Activated CD8-positive, alpha-beta memory T cell treated with anti-CD3 and anti-CD28 coated beads for 1 hour (primary cell): ENCODE measurements at places on chromosomes 5 and 9.

DNA sequence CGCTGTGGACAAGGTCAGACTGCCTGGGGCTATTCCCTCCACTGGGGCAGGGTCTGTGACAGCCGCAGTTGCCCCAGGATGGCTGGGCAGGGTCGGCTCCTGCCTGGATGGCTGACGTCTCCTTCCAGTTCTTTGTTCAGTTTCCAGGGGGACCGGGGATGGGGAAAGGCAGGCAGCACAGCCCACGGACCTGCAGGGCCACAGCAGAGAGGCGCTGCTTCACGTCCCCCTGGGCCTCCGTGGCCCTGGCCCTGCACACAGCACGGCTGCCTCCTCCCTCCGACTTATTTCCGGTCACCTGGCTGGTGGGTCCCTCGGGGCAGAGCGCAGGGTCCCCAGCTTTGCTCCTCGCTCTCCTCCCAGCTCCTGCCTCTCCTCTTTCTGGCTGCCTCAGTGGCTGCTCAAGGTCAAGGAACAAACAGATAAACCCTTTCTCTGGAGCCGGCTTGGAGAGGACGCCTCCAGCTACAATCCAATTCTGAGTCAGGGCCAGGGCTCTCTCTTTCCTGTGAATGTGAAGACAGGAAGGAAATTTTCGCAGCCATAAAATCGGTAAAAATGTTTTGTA, 169.7 kb downstream of the C9orf50 start:
- DNase-seq = no peak

DNA sequence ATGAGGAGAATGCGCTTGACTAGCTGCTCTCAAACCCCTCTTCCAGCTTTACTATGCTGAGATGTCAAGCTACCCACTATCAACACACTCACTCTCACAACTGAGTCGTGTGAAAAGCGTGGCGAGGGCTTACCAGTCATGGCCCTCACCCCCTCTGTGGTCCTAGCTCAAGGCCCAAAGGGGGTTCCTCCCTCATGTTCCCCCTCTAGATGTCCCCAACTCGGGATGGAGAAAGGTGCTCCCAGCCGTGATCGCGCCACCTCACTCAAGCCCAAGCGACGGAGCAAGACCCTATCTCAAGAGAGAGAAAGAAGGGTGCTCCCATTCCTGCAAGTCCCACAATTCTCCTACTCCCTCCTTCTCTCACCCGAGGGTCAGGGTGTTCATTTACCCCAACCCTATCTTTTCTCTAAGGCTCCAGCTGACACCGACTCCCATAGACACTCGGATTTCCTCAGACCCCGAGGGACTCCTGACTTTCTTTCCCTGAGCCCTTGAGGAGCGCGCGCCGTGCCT, 559 bp downstream of the SLC38A9 start:
- no peak for DNase-seq

GRCh38 chr5:163222982-163223381, 214.4 kb upstream of the CCNG1 start:
- no peak for DNase-seq

- DNase-seq = no peak
These were observed 7.8 kb upstream of the PURA start for GRCh38 chr5:140106101-140106500.

- DNase-seq = no peak
These were observed 249.8 kb upstream of the ZNF608 start for GRCh38 chr5:124996023-124996763.

GRCh38 chr5:176870110-176870591, 29.0 kb downstream of the HK3 start:
- DNase-seq = no peak

GRCh38 chr5:176987583-176987982, 19.0 kb downstream of the UIMC1 start:
- DNase-seq = no peak

- no peak for DNase-seq
These were observed 60.3 kb downstream of the ADAMTS2 start for GRCh38 chr5:179284751-179285631.

GRCh38 chr9:5402217-5402616, 35.5 kb downstream of the PLGRKT start:
- no peak for DNase-seq

- no peak for DNase-seq
These were observed 32.9 kb downstream of the OTULINL start for GRCh38 chr5:14614490-14614889.

DNA sequence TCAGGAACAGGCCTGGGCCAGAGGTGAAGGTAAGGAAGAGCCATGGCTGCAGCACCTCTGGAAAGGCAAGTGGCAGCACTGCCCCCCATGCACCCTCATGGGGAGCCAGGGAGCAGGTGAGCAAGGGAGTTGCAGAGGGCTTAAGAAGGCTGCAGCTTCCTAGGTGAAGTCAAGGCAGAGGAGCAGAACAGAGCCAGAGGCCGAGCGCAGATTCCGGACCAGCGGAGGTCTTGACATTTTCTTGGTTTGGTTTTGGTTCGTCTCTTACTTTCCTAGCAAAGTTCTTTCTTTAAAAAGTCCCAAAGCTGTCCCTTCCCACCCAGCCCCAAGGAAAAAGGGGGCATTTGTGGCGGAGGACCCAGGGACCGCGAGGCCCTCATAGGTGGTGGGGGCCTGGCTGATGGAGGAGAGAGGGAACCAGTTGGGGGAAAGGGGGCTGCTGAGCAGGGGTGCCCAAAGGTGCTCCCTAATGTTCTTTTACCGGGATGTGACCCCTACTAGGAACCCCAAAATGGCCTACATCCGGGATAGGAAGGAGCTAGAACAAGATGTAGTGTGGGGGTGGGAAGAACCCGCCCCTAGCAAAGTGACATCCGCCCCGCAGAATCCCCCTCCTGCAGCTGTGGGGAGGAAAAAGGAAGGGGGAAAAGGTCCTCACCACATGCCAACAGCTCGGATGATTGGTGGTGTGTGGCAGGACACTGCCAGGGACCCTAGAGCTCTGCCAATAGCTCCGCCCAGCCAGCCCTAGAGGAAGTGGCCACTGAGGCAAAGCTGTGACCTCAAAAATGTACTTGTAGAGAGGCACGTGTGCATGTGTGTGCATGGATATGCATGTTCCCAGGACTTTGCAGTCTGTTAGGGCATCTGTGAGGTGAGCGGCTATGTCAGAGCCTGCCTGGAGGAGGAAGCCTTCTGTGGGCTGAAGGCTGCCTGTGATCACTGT, 914 bp upstream of the CD72 start:
- DNase-seq = no peak

GRCh38 chr9:75910731-75911130, 20.3 kb downstream of the PCSK5 start:
- no peak for DNase-seq

DNA sequence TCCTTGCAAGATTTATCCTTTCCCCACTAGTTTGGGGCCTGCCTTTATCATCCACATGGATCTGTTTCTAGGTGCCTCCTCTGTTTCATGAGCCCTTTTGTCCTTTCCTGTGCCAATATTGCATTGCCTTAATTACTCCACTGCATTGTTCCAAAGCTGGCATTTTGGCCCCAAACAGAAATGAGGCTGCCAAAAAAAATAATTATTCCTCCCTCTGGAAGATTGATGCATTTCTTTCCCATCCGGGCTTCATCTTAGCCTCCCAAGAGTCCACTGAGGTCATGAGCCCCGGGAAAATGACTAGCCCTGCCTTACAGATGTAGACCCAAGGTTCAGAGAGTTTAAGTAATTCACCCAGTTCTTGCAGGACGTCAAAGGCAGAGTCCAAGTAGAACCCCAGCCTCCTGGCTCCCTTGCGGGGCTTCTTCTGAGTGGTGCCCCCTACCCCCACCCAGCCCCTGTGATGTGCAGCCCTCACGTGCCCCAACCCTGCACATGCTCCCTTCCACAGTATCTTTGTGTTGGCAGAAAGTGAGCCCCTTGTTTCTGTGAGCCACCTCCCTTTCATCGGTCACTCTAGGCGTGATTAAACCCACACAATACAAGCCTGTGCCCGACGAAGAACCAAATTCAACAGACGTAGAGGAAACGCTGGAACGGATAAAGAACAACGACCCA, 62.1 kb downstream of the TMOD1 start:
- no peak for DNase-seq

DNA sequence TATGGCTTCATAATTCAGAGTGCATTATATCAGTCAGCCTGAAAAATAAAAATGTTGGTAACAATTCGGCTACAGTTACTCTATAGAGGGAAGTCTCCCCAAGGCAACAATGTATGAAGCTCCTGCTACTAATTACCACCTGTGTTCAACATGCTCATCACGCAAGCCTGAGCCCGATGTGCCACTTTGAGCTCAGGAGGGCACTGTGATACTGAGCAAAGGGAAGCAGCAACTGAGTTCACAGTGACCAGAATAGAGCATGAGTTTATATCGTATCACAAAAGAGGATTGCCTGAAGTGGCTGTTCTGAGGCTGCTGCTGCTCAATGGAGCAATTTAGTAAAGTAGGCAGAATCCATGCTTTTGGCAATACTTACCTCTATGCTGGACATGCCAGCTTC, 202.0 kb upstream of the HAPLN1 start:
- no peak for DNase-seq

DNA sequence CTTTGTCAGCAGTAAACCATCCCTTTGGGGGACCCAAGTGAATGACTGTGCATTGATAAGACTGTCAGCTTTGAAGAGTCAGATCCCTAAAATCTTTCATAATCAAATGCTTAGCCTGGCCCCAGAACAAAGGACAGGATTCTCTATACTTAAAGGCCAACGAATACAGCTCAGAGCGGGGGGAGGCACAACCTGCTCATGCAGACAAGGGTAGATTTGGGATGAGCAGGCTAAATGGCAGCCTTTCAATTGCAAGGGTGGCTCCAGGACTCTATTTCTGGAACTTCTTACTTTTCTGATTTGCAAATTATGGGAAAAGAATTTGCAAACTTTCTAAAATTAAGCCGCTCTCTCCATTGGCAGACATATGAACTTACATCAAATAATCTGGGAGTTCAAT, 66.4 kb downstream of the ELL2 start:
- DNase-seq = no peak

- no peak for DNase-seq
These were observed 47.6 kb upstream of the EXOC3 start for GRCh38 chr5:395156-395920.

GRCh38 chr5:164091836-164092235, 586.4 kb downstream of the MAT2B start:
- DNase-seq = no peak

DNA sequence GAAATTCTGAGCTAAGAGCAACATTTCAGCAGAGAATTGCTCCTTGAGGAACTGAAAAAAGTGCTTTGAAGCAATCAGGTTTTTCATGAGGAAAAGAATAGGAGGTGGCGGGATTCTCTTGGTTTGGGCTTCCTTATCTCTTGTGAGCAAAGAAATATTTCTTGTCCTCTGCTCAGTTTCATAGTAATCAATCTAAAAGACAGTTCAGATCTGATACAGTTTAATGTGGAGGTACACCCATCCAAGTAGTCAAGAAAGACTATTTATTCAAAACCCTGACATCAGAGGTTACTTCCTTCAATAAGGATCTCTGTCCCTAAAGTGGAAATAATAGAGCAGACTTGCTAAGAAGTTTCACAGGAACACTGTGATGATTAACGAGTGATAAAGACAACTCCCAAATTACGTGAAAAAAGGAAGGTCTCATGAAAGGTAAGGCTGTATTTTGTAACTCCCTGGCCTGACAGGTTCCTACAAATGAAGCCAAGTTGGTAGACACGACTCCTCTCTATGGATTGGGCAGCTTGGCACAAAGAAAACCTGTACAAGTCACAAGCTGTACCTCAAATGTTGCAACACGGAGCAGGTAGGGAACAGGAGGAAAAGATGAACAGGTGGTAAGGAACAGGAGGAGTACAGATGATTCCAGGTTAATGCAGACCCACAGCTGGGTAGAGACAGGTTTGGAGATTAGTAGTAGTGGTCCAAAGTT, 94.1 kb downstream of the SUSD1 start:
- no peak for DNase-seq

GRCh38 chr9:34891386-34891785, 66.7 kb upstream of the PHF24 start:
- no peak for DNase-seq

GRCh38 chr5:155250596-155250995, 237.0 kb downstream of the KIF4B start:
- no peak for DNase-seq

DNA sequence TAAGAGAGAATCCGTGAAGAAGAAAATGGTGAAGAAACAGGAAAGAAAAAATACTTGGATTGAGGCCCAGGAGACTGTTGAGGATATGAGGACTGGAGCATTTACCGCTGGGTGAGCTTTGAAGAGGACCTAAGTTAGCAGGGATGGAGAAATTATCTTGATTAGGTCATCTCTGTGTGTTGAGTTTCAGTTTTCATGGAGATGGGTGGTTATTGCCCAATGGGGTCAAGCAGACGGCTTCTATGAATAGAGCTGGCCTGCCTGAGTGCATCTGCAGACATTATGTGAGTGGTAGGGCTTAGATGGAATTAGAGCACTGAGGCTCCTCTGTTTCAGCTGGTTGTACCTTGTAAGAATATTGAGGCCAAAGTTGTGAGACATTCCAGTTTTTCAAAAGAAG, 245.4 kb upstream of the FBXL7 start:
- no peak for DNase-seq

- no peak for DNase-seq
These were observed 210.9 kb downstream of the C9orf152 start for GRCh38 chr9:109996936-109997580.

- no peak for DNase-seq
These were observed 51.1 kb upstream of the SNX2 start for GRCh38 chr5:122723606-122724352.

GRCh38 chr5:108637134-108637533, 110.6 kb upstream of the FER start:
- DNase-seq = no peak

DNA sequence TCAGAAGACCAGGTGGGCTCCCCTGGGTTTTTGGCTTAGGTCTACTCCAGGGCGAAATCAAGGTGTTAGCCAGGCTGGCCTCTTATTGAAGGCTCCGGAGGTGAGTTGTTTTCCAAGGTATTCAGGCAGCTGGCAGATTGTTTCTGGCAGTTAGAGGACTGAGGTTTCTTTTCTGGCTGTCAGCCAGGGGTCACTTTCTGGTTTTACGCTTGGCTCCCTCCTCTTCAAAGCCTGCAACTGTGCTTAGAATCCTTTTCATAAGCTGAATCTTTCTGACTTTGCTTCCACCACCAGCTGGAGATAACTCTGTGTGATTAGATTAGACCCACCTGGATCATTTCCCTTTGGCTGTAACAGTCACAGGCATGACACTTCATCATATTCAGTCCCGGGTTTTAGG, 24.6 kb downstream of the RFK start:
- no peak for DNase-seq

DNA sequence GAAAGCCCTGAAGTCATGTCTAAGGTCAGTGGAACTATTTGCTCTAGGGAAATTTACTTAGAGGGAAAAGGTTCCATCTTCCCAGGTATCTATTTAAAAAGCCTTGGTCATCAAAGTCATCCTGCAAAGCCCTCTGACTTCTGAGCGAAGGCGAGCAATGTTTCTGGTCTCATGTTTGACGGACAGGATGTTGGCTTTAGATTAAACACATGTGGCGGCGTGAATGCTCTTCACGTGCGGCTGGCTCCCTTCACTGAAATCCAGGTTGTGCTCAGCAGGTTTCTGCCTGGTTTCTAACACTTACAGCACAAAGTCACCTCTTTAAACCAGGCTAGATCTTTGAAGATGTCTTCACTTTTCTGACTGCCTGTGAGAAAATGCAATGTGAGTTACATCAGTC, 5.7 kb upstream of the ZBTB34 start:
- no peak for DNase-seq

- no peak for DNase-seq
These were observed 161.6 kb upstream of the FBXL17 start for GRCh38 chr5:108543486-108543885.
